ENCODE measurements at places on chromosomes 16 and 17. TPM values are rescaled to one million over a fixed set of nuclear protein-coding genes. Genes with fewer than 3 reads are reported as not detected.

DNA sequence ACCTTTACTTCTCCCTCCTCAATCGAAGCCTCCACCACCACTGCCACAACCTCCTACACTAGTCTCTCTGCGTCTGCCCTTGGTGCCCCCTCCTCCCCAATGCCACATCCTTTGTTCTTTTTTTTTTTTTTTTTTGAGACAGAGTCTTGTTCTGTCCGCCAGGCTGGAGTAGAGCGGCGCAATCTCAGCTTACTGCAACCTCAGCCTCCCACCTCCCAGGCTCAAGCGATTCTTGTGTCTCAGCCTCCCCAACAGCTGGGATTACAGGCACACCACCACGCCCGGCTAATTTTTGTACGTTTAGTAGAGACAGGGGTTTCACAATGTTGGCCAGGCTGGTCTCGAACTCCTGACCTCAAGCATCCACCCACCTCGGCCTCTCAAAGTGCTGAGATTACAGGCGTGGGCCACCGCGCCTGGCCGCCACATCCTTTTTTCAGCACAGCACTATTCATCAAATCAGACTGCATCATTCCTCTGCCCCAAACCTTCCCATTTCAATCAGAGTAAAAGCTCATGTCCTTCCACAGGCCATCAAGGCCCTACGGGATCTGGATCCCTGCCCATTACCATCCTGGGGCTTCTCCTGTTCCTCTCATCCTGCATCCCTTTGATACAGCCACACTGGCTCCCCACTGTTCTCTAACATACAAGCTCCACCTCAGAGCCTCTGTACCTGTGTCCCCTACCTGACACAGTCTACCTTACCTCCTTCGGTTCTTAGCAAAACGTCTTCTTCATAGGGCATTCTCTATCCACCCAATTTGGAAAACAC lies 2.0 kb downstream of the KLHL11 start:
- DNase-seq = no peak

TBC1D3I gene
- total RNA-seq = not detected

DNA sequence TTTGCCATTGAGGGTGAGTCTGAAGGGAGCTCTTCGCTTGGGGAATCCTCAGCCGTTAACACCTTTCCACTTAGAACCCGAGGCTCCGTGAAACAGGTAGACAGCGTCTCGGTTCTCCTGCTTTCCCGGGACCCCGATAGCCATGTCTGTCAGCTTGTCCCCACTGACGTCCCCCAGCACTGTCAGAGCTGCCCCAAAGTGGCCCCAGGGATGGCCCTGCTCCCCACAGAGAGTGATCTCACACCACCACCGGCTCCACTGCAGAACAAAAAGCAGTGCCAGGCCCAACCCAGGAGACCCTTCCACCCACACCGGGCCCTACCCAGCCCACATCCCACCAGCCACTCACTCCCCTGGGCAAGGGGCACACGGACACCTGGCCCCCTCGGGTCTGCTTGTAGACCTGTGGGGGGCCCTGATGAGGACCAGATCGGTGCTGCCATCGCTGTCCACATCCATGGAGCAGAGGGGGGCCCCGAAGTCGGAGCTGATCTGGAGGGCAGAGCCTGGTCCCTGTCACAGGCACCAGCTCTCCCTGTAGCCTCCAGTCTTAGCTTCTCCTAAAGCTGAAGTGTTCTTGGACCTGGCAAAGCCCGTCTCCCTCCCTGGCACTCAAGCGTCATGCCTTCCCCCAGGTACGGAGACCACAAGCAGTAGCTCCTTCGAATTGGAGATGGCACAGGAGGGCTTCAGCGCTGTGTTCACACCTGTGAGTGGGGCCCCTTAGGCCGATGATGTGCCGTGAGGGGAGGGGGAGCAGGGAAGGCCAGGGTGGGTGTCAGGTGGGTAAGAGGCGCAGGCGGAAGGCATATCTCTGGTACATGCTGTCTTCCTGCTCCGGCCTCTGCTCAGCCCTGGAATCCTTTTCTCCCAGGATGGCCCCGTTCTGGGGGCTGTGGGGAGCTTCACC lies 6.5 kb downstream of the ITGAX start:
- DNase-seq = no peak

- no peak for DNase-seq
Measured at GRCh38 chr16:22210854-22211253, 4.8 kb downstream of the EEF2K start.

DNA sequence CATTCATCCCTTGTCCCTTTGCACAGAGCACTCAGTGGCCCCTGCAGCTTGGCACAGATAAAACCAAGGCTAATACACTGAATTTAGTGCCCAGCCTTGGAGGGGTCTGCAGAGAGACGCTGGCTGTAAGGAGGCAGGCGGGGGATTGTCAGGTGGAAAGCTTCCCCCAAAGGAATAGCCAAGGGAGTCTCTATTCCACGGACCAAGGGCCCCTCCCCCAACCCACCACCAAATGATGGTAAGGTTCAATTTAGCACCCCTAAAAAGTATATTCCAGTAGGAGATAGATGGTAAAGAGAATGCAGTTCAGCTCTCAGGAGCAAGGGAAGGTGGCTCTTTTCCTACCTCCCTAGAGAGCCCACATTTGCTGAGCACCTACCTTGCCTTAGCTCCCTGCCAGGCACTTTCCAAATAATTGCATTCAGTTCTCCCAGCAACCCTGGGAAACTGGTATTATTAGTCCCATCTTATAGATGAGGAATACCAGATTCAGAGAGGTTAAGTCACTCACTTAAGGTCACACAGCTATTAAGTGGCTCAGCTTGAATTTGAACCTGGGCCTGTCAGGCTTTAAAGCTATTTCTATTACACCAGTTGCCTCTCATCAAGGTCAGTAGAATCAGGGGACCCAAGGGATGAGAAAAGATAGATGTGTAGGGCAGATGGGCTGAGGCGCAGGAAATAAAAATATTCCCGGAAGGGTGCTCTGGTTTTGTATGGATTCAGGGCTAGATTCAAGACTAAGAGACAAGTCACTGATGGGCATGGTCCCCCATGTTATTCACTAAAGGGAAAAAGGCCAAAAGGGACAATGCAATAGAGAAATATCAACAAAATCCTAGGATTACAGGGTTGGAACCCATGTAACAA lies 20.0 kb upstream of the ZFHX3 start:
- DNase-seq = no peak

- no peak for DNase-seq
Measured at GRCh38 chr16:15513156-15513555, 78.8 kb downstream of the BMERB1 start.

OR1D5 gene
- not detected for total RNA-seq

SLC16A13 gene
- 0.99 TPM for total RNA-seq

DNA sequence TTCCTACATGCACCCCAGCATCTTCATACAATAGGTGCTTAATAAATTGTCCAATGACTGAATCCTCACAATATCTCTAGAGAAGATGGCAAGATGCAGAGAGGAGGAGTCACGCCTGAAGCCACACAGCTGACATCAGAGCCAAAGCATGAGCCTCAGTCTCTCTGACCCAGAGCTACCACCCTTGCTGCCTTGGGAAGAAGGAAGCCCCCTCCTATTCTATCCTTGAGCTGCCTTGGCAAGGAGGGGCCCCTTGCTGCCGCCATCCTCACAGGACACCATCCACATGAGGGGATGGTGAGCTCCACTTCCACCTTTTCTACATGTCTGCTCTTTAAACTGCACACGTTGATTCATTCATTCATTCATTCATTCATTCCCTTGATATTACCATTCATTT lies 37.0 kb upstream of the C16orf78 start:
- no peak for DNase-seq

- no peak for DNase-seq
Measured at GRCh38 chr17:72063262-72063661, 57.6 kb upstream of the SOX9 start.

GRCh38 chr16:58733248-58733670 lies 857 bp downstream of the GOT2 start:
- peak; percentile 15 for DNase-seq

EXOC3L1 gene
- 0.35 TPM for total RNA-seq

PRSS33 gene
- not detected for total RNA-seq

BAIAP3 gene
- 2.1 TPM for total RNA-seq

Data from renal cortical epithelial cell (primary cell).